Stimulated activated CD8-positive, alpha-beta memory T cell treated with anti-CD3 and anti-CD28 coated beads, Interleukin-4, amount 100 ng/mL, for 1 hour (primary cell): ENCODE measurements at places on chromosomes 7 and 10.
A peak's percentile ranks its signal among the peaks of the same experiment; 100 is the strongest.

GRCh38 chr10:94279835-94280709 lies 82.7 kb downstream of the NOC3L start:
- peak; percentile 18 for DNase-seq

DNA sequence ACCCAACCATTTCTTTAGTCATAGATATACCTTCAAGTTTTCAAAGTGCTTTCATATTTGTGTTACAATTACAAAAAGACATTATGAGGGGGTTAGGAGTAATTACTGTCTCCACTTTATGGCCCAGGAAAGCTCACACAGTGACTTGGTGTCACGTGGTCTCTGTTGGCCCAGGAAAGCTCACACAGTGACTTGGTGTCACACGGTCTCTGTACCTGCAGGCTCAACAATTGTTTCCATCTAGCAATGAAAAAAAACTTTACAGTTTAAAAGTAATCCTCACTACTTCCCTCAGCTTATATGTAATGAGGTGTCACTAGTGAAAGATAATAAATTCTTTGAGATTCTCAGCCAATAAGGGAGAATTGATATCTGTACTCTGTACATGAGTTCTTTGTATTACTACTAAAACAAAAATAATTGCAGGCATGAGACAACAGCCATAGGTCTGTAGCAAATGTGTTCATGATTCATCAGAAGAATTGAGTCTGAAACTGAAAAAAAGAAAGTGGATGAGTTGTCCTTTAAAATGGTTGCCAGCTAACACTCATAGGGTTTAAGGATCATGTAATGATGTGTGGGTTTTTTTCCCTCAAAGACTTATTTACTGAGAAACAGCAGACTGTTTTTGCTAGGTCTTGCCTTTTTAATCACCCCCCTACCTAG lies 10.9 kb downstream of the OGDH start:
- no peak for DNase-seq

- DNase-seq: no peak
Measured at GRCh38 chr7:135206941-135207391, 4.4 kb downstream of the WDR91 start.

DNA sequence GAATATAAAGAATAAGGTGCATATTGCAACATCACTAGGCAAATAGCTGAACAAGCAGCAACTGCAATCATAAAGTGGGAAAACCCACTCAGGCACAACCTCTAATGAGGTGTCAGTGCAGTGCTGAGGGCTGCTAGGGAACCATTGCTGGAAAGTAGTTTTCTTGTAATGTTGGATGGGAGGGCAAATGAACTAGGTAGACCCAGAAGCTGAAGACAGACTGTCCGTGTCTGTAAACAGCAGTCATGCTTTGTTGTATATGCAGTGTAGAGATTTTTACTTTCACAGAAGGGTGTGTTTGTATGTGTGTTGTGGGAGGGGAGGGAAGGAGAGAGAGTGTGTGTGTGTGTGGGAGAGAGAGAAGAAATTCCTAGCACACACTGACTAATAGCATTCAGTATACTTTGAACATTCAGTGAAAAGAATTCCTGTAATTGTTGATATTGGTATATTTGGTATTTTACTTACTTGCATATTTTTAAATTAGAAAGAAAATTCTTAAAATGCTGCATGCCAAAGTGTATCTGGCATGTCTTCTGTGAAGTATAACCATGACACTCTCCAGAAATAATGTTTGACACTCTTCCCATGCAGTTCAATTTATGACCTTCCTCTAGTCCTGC lies 28.8 kb downstream of the ITGB8 start:
- DNase-seq: no peak

DNA sequence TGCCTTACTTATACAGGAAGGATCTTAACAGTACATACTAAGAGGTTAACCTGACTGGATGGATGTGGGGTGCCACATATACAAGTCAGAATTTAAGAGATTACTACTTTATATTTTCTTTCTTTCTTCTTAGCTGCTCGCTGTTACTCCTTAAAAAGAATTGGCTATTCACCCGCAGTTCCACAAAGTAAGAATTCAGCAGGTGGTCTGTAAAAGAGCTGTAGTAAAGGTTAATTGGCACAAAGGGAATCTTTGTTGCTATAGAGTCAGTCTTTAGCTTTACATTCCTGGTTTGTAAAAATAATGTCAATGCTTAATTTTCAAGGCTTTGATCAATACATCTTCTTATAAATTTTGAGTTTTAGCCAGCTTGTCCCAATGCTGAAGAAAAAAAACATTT lies 43.2 kb downstream of the RALA start:
- DNase-seq: no peak

- DNase-seq: no peak
Measured at GRCh38 chr7:100546129-100546925, 7.3 kb downstream of the AGFG2 start.

DNA sequence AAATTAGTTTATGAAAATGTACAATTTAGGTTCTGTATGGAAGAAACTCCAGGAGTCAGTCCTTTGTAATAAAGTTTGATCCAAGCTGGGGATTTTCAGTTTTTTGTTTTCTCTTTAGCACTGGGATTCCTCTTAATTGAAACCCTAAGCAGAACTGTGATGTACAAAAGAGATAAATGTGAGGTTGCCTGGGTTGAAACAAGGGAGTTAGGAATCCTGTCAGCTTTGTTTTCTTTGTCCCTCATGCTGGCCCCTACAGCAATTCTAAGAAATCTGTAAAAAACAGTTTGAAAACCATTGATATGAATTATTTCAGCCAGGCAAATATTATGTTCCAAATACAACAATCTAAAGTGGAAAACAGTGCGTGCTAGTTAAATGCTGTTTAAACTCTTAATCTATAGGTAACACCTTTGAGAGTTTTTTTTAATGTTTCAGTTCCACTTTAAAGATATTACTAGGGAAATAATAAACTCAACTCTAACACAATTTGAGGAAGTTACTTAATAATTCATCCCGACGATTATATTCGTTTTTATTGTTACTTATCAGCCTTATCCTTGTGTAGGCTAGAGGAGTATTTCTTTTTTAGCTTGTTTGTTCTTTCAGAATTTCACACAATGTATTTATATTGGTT lies 65.3 kb downstream of the SGCE start:
- DNase-seq: no peak

- no peak for DNase-seq
Measured at GRCh38 chr7:12590559-12590958, 20.0 kb downstream of the SCIN start.
